EH (cell line): ENCODE measurements at places on chromosomes 12 and 14.

- DNase-seq = peak; percentile 5
Observed at GRCh38 chr12:25017336-25017735, 68.4 kb upstream of the BCAT1 start.

DNA sequence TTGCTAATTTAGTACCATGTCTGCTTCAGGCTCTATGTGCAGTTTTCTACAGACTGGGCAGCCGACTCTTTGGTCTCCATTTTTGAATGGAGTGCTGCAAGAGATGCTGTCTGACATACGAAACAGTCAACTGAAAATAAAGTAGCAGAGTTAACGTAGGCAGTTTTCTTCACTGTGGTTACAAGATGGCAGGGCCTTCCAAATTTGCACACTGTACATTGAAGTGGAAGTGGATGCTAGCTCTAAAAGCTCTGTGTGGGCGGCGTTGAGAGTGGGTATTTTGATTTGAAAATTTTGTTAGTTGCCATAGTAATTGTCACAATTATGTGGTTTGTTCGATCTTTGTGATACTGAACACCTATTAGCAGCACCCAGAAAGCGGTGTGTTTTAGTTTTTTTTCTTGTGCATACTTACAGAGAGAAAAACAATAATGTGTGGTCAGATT, 154.9 kb upstream of the ATP2B1 start:
- DNase-seq = no peak

DNA sequence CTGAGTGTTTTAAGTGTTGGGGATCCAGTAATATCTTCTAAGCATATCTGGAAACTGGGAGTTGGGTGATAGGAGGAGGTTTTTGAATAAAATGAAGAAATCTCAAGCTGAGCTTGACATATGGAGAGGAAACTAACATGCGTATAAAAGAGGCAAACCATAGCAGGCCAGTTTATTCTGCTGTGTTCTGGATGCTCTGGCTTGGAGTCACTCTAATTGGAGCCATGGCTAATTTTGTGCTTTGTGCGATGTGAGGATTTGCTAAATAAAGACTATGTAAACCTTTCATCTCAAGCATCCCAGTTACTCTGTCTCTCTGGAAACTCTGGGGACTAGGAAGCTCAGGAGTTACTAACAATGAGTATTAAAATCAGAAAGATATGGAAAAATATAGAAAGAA, 66.5 kb downstream of the ATF7IP start:
- no peak for DNase-seq

- DNase-seq = no peak
Observed at GRCh38 chr12:49030119-49030518, 11.5 kb upstream of the PRKAG1 start.

GRCh38 chr14:98077176-98077575, 1194.8 kb downstream of the BCL11B start:
- no peak for DNase-seq

- no peak for DNase-seq
Observed at GRCh38 chr12:113735131-113735530, 231.0 kb downstream of the RBM19 start.

DNA sequence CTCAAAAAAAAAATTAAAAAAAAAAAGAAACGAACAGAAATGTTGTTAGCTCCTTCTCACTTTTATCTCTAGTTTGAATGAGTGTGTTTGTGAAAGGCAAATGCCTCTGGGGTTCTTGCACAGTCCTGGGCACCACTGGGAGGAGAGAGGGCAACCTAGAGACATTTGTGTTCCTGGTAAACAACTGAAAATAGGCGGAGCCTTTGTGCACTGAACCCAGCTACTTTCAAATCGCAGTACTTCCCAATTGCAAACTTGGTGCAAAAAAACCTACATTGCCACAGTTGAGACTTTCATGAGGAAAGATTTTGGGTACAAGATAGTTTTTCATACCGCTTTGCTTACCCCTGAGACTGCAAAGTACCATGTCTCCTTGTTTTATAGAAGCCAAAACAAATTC, 430.0 kb downstream of the ZFP36L1 start:
- no peak for DNase-seq

DNA sequence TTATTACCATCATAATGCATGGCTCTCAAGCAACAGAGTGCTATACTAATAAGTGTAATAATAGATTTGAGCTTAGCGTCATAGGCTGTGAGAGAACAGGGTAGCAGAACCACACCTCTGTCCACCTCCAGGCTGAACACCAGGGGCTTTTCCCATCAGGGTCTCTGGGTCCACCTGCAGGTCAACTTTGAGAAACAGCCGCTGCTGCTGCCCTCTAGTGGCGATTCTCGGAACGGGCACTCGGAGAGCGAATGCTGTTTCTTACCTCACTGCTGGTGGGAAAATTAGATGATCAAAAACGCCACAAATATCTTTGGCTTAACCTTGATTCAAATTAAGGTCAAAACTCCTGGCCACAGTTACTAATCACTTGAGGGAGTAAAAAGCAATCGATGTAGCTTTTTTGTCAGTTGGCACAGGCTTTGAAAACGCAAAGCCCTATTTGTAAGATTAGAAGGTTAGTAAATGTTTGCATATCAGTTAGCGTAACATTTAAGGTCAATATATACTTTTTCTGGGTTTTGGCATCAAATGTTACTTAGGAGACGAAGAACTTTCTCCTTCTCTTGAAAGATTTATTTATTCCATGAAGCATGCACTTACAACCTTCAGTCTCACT, 127.9 kb upstream of the TMEM132D start:
- DNase-seq = peak; percentile 1

DNA sequence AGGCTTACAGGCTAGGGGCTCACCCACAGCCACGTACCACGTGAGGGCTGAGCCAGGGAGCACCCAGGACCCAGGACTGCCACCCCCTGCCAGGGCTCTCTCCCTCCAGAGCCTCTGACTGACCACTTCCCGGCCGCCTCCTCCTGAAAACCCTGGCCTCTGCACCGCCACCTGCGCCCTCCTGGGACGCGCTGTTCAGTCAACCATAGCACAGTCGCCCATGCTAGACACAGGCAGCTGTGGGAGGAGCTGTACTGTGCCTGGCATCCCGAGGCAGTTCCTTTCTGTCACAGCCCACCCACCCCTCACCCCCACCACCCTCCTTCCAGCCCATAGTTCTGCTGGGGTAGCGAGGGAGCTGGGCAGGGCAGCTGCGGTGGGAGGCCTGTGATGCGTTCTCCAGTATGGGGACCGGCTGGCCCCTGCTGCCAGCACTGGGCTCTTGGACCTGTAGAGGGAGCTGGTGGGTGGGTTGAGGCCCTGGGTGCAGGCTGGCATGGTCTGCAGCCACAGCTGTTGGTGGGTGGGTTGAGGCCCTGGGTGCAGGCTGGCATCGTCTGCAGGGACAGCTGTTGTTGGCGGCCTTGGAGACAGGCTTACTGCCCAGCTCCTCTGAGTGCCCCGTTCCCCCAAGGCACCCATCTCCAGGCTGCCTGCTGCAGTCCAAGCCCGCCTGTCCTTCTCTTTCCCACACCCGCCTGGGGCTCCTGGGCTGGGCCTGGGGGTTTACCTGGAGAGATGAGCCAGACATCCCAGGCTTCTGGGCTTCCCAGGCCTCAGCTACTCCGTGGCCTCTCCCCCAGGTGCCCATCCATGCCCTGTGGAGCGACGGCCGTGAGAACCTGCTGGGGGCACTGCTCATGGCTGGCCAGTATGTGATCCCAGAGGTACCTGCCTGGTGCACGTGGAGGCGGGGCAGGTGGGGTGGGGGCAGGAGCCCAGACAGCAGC, 11.5 kb downstream of the ASPG start:
- no peak for DNase-seq

DNA sequence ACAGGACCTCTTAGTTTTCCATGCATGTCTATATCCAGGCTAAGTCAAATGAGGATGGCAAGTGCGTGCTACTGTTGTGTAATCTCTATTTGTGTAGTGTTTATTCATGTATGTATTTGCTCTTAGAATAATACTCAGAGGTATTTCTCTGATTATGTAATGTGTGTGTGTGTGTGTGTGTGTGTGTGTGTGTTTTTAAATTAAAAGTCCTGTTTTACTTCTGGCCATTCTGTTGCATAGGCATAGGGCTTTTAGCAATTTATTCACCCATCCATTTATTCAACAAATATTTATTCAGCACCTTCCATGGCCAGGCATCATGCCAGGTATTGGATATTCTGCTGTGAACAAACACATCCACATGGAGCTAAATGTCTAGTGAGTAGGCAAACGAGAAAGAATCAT, 63.5 kb downstream of the PELI2 start:
- DNase-seq = no peak

GRCh38 chr12:104669089-104669721, 212.5 kb downstream of the CHST11 start:
- no peak for DNase-seq

GRCh38 chr12:102438827-102439210, 41.5 kb downstream of the IGF1 start:
- no peak for DNase-seq

- DNase-seq = no peak
Observed at GRCh38 chr12:131058700-131059099, 105.0 kb downstream of the ADGRD1 start.

DNA sequence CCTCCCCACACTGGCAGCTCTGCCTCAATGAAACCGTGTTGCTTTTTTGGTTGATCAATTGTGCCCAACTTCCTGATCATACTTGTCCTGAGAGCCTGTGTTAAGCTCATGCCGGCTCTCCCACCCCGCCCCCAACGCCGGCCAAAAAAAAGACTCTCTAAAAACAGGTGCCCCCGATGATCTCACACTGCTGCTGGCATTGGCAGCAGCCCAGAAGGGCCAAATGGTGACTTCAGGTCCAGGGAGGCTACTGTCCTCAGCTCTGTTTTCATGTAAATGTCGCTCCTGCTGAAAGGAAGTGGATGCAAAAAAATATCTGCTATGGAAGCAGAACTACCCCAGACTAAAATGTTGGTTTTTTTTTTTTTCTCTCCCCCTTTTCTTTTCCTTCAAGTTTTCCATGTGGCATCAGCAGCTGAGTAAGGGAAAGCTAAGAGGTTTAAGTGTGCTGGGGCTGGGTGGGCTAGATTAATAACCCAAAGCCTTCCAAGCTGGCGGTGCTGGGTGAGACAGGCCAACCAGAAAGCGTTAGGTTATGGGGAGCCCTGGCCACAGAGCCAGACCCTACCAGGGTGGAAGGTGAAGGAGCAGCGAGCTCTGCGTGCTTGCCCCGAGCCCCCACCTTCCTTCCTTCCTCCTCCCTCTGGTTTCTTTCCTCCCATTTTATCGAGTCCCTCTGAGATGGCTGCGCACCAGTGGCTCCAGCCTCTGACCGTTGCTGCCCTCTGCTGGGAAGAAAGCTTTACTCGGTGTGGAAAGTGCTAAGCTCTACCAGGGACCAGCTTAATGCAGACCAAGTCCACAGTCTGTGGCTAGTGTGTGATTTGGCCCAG, 396.1 kb downstream of the NRXN3 start:
- DNase-seq = peak; percentile 72

GRCh38 chr12:42364692-42365091, 38.7 kb downstream of the PPHLN1 start:
- no peak for DNase-seq

GRCh38 chr14:23355871-23356435, 3.3 kb upstream of the SLC22A17 start:
- no peak for DNase-seq

- DNase-seq = no peak
Observed at GRCh38 chr12:51023625-51024382, 2.4 kb downstream of the SLC11A2 start.

- DNase-seq = no peak
Observed at GRCh38 chr12:117273091-117273490, 82.8 kb upstream of the FBXO21 start.

DNA sequence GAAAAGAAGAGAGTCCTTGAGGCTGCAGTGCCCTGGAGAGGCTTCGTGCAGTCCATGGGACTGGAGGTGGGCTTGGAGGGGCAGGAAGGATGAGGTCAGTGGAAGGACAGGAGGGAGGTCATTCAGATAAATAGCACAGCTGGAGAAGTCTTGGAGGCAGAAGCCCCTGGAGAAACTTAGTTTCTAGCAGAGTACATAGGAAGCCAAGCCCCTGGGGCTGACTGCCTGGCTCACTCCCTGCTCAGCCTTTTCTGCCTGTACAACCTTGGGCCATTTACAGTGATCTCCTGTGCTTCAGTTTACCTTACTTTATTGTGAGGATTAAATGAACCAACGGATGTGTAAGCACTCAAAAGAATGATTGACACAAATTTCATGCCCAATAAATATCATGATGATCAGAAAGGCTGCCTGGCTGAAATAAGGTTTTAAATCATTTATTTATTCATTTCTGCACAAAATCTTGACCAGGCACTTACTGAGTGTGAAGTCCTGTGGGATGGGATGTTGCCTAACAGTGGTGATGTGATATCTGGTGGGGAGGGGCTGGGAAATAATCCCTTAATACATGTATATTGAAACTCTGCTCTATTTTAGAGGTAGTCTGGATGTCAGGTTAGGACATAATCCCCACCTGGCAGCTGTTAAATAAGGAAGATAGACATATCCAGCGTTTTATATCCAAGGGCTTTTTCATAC, 54.3 kb downstream of the PLEKHG7 start:
- DNase-seq = no peak

DNA sequence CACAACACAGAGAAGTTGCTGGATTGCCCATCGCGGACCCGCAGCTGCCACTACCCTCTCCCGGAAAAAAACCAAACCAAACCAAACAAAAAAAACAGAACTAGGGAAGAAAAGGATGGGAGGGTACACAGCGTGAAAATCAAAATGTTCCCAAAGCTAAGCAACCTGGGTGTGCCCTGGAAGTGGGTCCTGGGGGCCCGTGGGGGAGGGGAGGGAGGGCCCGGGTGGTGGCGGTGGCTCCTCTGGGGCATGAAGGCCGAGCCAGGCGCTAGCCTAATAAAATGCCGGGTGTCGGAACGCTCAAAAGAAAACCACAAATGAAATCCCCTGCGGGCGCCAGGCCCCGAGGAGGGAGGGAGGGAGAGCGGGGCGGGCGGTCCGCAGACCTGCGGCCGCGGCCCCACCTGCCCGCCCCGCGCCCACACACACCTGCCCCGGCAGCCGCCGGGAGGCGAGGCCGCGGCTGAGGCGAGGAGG, 787 bp downstream of the HECTD4 start:
- peak; percentile 33 for DNase-seq

GRCh38 chr14:88706425-88706824, 86.3 kb downstream of the EML5 start:
- DNase-seq = peak; percentile 31

DNA sequence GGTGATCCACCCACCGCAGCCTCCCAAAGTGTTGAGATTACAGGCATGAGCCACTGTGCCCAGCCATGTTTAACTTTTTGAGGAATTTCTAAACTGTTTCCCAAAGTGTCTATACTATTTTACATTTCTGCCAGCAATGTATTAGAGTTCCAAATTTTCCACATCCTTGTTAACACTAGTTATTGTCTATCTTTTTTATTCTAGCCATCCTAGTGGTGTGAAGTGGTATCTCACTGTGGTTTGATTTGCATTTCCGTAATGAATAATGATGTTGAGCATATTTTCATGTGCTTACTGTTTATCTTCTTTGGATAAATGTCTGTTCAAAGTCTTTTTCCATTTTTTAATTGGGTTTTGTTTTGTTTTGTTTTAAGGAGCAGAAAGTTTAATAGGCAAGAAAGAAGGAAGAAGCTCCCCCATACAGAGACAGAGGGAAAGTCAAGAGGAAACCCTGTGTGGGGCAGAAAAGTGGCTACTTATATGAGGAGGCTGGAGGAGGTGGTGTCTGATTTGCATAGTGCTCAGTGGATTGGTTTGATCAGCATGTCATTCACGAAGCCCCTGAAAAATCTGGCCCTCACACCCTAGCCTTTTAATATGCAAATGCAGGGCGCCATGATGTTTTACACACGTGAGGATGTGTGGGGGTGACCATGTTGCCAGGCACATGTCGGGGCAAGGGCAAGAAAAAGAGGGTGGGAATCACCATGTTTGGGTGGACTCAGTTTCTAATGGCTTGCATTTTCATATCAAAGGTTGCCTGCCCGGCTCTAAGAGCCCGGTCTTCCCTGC, 14.9 kb downstream of the TXNRD1 start:
- DNase-seq = no peak
